HuH-7.5 (cell line): ENCODE measurements at places on chromosomes 2 and 18.

- no peak for DNase-seq
These were observed 360.0 kb upstream of the GALNT5 start for GRCh38 chr2:156897548-156897947.

- no peak for DNase-seq
These were observed 250.8 kb upstream of the ZEB2 start for GRCh38 chr2:144770616-144771230.

DNA sequence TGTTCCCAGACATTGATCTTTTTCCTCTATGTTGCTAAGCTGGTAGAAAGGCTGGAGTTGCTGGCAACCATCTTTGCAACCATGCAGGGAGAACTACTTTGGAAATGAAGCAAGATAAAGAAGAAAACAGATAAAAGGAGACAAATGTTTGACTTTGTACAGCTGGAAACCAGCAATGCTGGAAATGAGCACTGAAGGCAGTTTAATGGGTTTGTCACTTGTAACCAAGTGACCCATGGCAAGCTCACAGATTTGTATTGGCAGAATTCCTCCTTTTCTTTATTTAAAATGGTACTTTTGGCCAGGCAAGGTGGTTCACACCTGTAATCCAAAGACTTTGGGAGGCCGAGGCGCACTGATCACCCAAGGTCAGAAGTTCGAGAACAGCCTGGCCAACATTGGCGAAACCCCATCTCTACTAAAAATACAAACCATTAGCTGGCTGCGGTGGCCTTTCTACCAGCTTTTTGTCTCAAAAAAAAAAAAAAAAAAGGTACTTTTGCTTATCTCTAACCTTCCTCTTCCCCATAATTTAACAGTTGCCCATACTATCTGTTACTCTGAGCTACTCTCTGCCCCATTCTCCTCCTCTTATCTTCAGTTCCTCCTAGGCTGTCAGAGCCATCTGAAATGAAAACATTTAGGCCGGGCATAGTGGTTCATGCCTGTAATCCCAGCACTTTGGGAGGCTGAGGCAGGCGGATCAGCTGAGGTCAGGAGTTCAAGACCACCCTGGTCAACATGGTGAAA, 2.0 kb upstream of the BOLA3 start:
- no peak for DNase-seq

DNA sequence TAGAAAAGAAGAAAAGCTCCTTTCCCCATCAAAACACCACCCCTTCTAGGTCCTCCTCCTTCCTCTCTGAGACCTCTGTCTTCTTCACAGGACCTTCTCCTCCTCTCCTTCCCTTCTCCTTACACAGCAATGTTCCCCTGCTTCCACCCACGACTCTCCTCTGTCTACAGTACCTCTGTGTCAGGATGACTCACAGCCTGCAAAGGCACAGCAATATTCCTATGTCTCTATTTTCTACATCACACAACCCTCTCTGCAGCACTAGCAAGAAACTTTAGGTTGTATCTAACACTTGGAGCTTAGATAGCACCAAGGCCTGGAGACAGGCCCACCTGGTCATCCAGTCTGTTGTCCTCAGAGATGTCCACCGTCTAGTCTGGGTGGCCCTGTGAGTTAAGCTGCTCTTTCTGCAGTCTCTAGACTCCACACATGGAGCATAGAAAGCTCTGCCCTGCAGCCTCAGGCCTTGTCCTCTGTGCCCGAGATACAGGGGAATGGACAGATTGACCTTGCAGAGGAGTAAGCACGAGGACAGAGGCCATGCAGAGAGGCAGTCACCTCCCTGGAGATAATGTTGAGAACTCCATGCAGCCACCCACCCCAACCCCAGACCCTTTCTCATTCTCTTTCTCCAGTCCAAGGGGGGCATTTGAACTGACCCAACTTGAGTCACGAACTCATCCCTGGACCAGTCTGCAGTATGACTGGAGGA, 212.0 kb downstream of the TNS1 start:
- DNase-seq = no peak

GRCh38 chr2:151991010-151991409, 107.8 kb downstream of the CACNB4 start:
- no peak for DNase-seq

DNA sequence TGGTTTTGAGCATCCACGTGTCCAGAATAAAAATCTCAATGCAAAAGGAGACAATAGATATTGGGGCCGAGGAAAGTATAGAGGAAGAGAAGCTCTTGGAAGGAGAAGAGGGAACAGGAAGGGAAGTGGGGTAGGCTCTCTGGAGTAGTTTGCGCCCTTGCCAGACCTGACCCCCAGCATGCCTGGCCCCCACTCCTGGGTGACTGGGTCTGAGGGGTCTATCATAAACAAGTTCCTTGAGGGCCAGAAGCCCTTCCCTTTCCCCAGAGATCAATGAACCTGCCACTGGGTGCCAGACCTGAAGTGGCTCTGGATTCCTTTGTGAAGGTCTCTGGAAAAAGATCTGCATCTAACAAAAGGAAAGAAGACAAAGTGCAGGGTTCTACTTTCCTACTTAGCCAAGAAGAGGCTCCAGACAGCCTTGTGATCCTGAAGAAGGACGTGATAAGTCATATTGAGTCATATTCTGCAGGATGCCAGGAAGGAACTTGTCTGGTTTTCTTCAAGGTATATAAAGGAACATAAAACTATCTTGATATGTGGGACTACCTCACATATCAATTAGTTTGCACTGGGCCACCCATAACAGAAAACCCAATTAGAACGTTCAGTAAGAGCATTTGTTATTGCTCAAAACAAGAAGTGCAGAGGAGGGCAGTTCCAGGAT, 18.7 kb upstream of the ATOH8 start:
- no peak for DNase-seq

DNA sequence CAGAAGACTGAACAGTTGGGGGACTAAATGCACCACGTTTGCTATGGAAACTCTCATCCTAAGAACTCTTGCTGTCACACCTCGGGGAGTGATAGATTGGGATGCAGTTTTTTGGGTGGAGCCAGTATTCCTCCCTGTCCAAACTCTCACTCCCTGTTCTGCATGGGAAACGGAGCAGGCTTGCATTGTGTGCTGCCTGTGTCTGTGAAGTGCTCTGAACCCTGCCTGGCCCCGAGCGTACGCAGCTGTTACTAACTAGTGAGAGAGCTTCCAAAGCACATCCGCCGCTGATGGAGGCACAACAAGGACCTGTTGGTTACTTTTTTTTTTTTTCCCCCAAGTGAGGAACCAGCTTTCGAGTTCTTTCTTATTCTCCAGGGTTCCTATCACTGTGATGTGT, 195.5 kb downstream of the ANAPC1 start:
- no peak for DNase-seq

DNA sequence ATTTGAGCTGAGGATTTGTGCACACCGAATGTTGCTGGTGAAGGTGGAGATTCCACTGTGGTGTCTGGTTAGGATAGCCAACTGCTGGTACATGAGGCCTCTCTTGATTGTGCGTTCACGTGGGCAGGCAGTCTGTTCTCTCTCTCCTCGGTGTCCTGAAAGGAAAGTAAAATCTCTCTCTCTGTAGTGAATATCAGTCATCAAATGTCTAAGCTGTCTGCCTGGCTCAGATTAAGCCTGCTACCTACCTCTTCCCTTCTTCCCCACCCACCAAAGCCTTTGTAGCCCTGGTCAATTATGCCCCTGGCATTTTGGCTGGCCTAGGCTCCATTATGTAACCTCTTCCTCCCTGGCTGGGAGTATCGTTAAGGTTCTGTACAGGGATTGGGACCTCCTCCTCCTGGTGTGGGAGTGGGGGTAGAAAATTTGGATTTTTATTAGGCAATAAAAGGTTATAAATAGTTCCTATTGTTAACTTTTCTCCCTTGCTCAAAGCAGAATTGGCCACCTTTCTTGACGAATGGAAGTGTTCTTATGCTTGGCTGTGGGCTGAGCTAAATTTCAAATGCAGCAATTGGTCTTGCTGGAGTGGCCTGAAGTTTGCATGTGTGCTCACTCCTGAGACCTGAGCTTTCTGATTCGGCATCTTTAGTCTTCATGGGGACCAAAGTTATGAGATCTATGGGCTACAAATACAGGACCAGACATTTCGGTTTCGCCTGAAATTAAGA, 148.8 kb downstream of the WDSUB1 start:
- DNase-seq = no peak

GRCh38 chr2:29370581-29371125, 255.4 kb downstream of the CLIP4 start:
- no peak for DNase-seq

GRCh38 chr18:28039078-28039477, 137.9 kb downstream of the CDH2 start:
- DNase-seq = no peak

DNA sequence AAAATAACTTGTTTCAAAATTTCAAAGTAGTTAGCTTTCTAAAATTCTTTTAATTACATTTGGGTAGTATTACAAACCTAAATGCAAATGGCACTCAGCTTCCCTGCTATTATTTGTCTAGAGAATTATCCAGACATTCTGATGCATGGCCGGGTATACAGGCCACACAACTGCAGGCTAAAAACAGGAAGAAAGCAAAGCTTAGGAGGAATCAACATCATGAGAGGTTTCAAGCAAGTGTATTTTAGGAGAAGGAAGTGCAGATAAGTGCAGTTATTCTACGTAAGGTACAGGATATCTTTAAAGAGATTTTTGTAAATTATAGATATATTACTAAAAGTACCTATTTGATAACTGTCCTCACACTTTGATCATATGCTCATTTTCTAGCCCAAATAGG, 46.8 kb upstream of the RNU4ATAC start:
- DNase-seq = no peak

DNA sequence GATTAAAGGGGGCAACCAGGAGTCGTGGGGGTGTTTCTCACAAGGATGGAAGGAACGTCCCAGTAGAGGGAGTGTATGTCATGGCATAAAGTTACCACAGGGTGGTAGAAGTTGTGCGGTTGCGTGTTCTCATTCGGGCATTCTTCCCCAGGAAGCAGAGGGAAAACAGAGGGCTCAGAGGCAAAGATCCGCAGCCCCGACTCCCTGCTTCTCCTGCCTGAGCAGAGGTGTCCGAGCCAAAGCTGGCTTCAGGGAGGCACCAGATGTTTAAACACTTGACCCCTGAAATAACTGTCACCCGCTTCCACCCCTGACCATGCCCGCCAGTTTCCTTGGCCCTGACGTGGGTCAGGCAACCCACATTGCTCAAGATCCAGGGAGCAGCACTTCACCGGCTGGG, 83.7 kb downstream of the EN1 start:
- no peak for DNase-seq

- DNase-seq = no peak
These were observed 72.0 kb downstream of the NYAP2 start for GRCh38 chr2:225471482-225471881.

DNA sequence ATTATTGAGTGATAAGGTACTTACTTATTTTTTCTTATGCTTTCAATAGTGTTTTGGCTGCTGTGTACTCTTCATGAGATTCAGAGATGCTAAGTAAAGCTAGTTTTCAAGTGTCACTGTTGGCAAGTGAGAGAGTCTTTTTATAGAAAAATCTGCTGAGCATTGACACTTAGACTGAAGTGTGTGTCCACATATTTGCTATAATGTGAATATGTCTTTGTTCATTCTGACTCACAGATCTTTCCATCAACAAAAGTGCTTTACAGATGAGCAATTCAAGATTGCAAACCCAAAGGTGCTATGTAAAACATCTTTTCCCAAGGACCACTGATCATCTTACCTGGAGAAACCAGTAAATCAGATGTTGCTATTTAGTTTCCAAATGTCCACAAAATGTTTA, 410.6 kb upstream of the FIGN start:
- no peak for DNase-seq

GRCh38 chr2:16272038-16272788, 331.9 kb downstream of the MYCN start:
- DNase-seq = no peak

DNA sequence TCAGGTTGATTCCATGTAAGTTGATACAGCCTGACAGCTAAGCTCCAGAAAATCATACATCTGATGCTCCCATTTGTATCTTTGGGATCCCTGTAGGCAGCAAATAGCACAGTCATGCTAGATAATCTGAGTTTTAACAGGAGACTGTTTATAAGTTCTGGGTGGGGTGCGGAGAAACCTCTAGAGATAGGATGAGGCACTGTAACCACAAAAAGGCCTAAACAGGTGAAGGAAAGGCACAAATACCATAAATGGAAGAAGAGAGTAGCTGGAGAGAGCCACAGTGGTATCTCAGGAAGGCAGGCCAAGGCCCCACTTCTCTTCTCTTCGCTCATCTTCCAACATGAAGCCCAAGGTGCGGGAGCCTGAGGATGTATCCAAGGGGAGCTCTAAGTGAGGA, 18.1 kb upstream of the B4GALT6 start:
- no peak for DNase-seq

- DNase-seq = no peak
These were observed 3.2 kb downstream of the WBP1 start for GRCh38 chr2:74461187-74462053.
